Anterior cingulate cortex (tissue), 58 donors: ENCODE measurements at places on chromosomes 13 and 19.
A peak's percentile ranks its signal among the peaks of the same experiment; 100 is the strongest.

DNA sequence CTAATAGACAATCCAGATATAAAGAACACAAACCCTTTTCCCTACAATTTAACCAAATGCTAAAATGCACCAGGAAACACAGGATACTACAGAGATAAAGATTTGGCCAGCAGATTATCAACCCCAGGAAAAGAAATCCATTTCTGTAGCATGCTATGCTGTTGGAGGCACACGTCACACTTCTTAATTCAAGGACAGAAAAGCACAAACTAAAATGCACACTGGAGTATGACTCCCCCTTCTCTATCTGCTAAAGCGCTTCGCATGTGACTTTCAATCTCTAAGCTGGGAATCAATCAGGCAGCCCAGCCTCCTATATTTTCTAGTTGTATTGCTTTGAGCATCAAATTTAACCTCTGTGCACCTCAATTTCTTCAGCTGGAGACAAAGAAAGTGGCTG, 22.2 kb downstream of the ABCC4 start:
- no peak for DNase-seq

GRCh38 chr13:110978390-110978789, 63.5 kb upstream of the ANKRD10 start:
- no peak for DNase-seq

- DNase-seq, result no peak
Observed at GRCh38 chr13:49629947-49630346, 1.6 kb downstream of the ARL11 start.

GRCh38 chr13:36130552-36131221, 495 bp downstream of the DCLK1 start:
- DNase-seq, result no peak

DNA sequence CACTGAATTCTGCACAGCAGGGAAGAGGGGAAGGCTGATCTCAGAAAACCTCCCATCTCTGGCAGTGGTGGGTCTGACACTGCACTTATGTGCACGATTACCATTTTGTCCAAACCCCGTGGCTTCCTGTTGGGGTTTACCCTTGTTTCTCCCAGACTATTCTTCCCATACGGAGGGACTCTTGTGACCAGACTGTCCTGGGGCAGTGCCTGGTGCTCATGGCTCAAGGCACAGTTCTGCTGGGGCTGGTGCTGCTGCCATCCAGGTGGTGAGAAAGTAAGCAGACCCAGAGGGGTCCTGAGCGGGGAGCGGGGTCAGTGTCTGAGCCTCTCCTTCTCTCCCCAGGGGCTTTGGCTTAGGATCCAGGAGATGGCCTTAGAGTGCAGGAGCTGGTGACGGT, 5.1 kb upstream of the SIGLEC9 start:
- no peak for DNase-seq

DNA sequence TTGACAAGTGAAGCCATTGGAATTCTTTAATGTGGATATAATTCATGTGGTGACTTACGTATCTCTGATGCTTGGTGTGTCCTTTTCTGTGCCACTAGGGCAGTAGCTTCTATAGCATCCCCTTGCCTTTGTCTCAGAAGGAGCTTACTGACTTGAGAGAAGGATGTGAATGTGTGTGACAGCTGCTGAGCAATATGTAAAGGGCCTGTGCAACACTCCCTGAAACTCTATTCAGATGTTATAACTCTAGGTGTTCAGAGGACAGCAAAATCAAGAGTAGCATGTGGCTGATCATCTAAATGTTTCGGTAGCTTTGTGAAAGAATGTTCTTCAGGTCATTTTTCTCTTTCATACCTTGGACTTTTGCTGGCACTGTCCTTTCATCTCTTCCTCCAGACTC, 189.5 kb downstream of the LMO7 start:
- DNase-seq, result no peak

DNA sequence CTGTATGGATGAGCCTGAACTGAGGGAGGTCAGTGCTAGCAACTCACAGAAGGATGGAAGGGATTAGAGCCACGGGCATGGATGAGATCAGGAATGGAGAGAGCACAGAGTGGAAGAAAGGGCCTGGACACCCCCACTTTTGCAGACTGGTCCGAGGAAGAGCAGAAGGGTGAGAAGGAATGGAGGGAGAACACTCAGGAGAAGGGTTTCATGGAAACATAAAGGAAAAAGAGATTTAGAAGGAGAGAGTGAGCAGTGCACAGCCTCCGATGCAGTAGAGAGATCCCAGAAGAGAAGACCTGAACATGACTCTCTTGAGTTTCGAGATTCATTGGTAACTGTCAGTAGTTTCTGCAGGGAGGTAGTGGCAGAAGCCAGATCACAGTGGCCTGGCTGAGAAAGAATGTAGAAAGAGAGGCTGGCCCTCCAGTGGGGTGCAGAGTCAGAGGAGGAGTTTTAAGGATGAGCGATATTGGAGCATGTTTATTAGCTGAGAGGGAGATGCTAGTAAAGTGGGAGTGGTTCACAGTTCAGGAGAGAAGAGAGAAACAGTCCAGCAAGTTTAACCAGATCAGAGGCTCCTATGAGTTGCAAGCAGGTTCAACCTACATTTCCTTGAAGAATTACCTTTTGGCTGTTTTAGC, 108.9 kb downstream of the ZAR1L start:
- DNase-seq, result no peak

- no peak for DNase-seq
Observed at GRCh38 chr13:80215368-80215767, 125.6 kb downstream of the SPRY2 start.

DNA sequence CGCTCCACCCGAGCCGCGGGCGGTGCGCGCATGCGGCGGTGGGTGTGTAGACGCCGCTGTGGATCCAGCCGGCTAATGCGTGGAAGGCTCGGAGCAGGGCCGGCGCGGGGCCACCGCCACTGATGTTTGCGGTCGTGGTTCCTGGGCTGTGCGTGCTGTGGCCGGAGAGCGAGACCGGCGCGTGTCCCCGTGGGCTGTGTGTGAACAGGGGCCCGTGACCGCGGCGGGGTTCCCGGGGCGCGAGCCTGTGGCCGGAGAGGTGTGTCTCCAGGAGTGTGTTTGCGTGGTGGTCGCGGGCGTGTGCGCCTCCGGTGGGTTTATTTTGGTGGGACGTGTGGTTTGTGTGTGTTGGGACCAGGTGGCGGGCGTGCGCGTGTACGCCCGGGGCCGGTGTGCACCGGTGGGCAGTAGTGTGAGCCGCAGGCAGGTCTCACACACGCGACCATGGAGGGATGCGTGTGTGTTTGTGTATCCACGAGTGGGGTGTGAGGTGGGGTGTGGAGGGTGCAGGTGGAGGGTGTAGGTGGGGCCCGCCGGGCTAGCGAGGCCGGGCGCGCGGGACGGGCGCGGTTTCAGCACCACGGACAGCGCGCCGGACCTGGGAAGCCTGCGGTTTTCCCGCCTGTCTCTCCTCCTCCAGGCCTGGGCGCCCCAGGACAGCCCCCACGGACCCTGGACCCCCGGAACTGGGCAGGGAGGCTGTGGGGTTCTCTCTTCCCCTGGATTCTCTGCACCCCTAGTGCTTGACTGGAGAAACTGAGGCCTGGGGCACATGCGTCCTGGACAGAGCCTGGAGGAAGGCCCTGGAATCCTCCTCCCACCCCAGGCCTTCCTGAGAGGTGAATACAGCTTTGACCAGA, 1.6 kb downstream of the HCN2 start:
- no peak for DNase-seq

DNA sequence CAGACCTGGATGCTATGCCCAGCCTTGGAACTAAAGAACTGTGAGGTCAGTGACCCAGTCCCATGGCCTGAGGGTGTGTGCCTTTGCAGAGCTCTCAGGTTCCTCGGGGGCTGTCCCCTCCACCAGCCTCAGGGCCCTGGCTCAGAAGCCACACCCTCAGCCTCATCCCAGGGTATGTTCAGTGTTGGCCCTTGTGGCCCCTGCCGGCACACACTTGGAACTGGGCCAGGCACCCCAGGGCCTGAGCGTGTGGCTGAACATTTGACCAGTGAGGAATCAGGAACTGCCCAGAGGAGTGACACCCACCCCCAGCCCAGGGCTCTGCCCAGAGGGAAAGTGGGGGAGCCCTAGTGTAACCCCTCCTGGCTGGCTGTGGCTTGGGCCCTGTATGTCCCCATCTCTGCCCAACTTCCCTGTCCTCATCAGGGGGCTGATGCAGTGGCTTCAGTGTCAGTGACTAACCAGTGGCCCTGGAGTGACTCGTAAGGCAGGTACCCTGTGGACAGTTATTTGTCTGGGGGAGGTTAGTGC, 10.0 kb downstream of the NKPD1 start:
- DNase-seq, result no peak

DNA sequence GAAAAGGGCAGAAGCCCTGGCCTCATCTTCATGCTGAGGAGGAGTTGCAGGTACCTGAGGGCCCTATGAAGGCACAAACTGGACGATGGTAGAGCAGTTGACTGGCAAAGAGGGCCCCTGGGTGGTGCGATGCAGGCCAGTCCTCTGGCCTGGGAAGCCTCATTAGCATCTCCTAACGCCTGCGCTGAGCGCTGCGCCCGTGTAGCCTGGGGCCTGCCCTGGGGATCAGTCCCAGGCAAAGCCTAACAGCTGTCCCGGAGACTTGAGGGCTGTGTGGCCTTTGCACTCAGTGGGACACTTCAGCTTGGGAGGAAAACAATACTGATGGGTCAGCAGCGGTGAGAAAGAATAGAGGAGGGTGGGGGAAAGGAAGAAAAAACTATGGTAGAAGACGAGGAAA, 187.7 kb downstream of the RAP2A start:
- no peak for DNase-seq

- DNase-seq, result no peak
Observed at GRCh38 chr13:95516021-95516420, 36.5 kb upstream of the CLDN10 start.

GRCh38 chr13:26254583-26255111, 718 bp downstream of the CDK8 start:
- DNase-seq, result peak; percentile 29

GRCh38 chr13:35765941-35766340, 289.5 kb upstream of the MAB21L1 start:
- no peak for DNase-seq

DNA sequence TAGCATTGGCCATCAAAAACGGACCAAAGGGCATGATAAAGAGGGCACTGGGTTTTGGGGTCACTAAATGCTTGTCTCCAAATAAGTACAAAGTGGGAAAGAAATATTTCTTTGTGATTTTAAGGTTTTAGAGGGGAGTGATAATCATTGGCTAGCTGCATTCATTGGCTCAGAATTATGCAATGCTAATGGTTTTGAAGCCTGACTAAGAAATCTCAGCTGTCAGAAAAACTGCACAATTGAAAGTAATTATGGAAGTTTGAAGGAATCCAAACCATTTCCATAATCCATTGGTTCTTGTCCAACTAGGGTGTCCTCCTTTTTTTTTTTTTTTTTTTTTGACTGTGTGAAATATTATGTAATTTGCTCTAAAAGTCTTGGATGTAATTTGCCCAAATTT, 88.2 kb upstream of the ARGLU1 start:
- DNase-seq, result no peak

DNA sequence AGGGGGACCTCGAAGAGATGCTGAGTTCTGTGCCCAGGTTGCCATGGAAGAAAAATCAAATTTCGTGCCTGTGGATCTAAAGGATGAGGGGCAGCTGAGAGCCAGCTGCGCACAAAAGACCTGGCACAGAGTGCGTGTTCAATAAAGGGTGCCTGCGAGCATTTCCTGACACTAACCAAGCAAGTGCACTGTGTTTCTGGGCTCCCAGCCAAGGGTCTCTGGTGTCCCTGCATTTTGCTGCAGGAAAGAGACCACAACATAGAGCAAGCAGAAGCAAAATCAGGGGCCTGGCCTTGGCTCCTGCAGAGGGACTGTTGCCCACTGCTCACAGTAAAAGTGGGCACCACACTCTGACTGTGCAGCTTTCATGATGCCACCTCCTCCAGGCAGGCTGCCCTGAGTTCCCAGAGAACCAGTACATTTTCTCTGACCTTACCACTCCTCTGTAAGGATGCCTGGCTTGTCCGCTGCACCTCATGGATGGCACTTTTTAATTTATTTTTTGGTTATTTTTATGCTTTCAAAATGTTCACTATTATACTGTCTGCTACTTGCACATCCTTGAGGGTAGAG, 70.8 kb upstream of the GPR12 start:
- no peak for DNase-seq

- peak; percentile 71 for DNase-seq
Observed at GRCh38 chr13:101416181-101417042, at the start of gene NALCN. TSS of gene NALCN (minus strand) at chr13:101416508. CDS start at chr13:101399126, 17,382 bp downstream.

DNA sequence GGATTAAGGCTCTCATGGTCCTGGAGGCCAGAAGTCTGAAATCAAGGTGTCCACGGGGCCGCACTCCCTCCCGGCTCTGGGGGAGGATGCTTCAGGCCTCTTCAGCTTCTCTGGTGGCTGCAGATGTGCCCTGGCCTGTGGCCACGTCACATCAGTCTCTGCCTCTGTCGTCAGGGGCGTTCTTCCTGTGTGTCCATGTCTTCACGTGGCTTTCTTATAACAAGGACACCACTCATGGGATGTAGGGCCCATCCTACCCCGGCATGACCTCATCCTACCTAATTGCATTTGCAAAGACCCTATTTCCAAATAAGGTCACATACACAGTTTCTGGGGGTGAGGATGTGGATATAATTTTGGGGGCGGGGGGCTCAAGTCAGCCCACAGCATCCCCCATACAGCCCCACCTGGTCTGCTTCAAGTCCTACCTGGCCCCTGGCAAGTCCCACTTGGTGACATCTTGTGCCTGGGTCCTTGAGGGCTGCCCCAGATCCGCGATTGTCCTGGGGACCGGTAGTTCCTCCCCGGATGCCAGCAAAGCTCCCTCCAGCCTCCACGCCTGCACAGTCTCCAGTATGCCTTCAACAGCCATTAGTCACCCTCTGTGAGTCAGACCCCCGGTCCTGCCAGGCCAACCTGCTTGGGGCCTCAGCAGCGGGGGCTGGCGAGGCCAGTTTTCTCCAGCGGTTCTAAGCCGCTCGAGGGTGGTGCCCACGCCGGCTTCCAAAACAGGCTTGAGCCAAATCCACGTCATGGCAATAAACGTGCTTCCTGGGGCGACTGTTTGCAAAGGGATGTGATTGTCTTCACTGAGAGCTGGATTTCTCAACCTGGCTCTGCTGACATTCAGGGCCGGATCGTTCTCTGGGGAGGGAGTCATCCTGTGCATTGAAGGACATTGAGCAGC, 32.2 kb downstream of the MYO9B start:
- no peak for DNase-seq
